A549 treated with Mapracorat at 1 μM for 4 hours (cell line): ENCODE measurements at places on chromosomes 2 and 18. TPM values are rescaled to one million over a fixed set of nuclear protein-coding genes. Genes with fewer than 3 reads are reported as not detected.

FRZB gene
- total RNA-seq = 0.07 to 0.16 TPM (median 0.12 TPM) in 5 replicates

CCL20 gene
- total RNA-seq = 4.2 to 9.2 TPM (median 6.9 TPM) in 5 replicates

GBX2 gene
- 1.0 to 3.3 TPM (median 3.0 TPM) in 5 replicates for total RNA-seq

CFC1 gene
- not detected in 5 replicates for total RNA-seq

ADCY3 gene
- total RNA-seq = 70.7 to 89.9 TPM (median 83.8 TPM) in 5 replicates

COLEC12 gene
- total RNA-seq = 0.03 to 0.11 TPM (median 0.06 TPM) in 5 replicates

L3MBTL4 gene
- total RNA-seq = not detected in 5 replicates

DYNAP gene
- total RNA-seq = not detected in 5 replicates

CDCA7 gene
- 39.8 to 49.4 TPM (median 48.3 TPM) in 5 replicates for total RNA-seq

NCKAP5 gene
- total RNA-seq = 0.68 to 1.1 TPM (median 0.90 TPM) in 5 replicates

DHX57 gene
- 18.5 to 25.5 TPM (median 20.4 TPM) in 5 replicates for total RNA-seq

MEP1B gene
- 0.05 TPM in 1 of 5 replicates, not detected in the others for total RNA-seq

ZNF521 gene
- total RNA-seq = not detected in 5 replicates

CHST9 gene
- not detected in 5 replicates for total RNA-seq

DCTN1 gene
- total RNA-seq = 112 to 150 TPM (median 144 TPM) in 5 replicates

GALNT5 gene
- total RNA-seq = 2.0 to 2.2 TPM (median 2.1 TPM) in 5 replicates

RGPD5 gene
- 4.2 to 7.8 TPM (median 4.8 TPM) in 5 replicates for total RNA-seq

ITPRIPL1 gene
- not detected in 5 replicates for total RNA-seq

AMER3 gene
- total RNA-seq = not detected in 5 replicates

LIPG gene
- total RNA-seq = 0.16 to 0.41 TPM (median 0.21 TPM) in 5 replicates
